Renal cortex interstitium (tissue), 15 donors: ENCODE measurements at places on chromosomes 2 and 18.

GRCh38 chr18:62485684-62486083, 37.1 kb upstream of the ZCCHC2 start:
- no peak for DNase-seq

GRCh38 chr2:97714084-97714949, 941 bp downstream of the ZAP70 start:
- DNase-seq: no peak

GRCh38 chr18:61308795-61309393, 24.3 kb upstream of the CDH20 start:
- DNase-seq: no peak

DNA sequence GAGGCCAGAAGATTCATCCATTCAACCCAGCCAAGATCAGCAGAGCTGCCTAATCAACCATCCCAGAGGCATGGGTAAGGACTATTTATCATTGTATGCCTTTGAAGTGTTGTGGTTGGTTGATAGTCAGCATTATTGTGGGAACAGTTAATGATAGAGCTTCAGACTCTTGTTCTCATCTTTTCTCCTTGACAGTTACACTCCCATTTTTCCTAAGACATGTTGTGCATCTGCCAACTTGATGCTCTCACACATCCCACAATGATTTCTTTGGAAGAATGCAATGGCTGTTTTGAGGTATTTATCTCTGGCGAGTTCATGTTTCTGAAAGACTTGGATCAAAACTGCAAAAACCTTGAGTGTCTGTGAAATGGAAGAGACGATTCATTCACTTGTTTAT, 55.4 kb downstream of the FASTKD2 start:
- no peak for DNase-seq

DNA sequence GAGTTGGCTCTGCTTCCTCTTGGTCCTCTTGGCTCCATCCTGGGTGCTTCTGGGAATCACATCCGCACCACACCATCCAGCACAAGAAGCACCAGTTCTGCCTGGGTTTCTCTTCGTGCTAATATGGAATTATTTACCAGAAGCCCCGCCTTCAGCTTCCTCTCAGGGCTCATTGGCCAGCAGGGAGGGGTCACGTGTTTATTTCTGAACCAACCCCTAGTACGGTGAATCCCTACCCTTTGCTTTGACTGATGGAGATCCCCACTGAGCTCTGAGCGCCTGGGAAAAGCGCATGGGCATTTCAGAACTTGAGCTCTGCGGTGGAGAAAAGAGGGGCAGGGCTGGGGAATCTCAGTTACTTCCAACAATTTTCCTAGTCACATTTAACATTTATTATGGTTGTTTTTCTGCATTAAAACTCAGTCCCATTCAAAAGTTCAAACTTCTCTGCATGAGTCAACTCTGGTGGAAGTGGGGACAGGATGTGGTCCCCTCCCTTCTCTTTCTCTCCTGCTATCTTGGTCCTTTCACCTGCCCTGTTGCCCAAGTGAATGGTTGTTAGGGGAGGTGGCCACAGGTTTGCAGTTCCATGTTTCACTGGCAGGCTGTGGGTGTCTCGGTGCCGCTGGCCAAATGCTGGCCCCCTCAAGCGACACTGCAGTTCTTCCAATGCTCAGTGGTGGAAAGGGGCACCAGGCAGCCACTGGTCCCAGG, 76.4 kb upstream of the TTC39C start:
- DNase-seq: no peak

DNA sequence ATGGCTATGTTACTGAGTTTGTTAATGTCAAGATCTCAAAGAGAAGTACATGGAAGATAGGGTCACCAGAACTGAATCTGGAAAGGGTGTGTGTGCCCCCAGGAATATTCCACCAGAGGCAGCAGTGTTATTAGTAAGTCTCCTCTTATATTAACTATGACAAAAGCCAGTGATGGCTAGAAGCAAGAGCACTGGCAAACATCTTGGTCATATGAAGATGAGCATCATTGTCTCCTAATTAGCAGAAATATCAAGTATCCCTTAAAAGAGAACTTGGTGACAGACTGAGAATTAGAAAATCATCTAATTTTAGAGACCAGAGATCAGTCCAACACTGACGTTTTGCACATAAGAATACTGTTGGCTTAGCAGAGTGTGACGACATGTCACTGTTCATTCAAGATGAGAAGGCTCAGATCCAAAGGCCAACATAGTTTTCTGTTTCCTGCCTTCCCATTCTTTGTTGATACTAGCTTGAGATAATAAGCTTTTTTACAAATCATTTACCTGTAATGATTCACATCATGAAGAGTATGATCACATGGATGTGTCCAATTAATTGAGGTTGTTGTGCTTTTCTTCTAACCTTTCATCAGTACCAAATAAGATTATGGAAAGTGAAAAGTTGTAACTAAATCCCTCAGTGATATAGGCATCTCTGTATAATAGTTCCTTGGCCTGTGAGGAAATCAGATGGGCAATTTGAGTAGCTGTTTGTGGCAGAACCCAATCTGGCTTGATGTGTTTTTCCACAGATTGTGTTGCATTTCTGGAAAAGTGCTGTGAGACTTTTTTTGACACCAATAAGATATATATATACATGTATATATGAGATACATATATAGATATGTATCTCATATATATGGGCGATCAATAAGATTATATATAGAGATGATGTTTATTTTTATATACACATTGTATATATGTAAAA, 44.5 kb downstream of the MAPRE2 start:
- no peak for DNase-seq

GRCh38 chr2:151363709-151364108, 6.3 kb downstream of the TNFAIP6 start:
- DNase-seq: no peak

- no peak for DNase-seq
These were observed 3.3 kb downstream of the DNMT3A start for GRCh38 chr2:25338401-25338800.

DNA sequence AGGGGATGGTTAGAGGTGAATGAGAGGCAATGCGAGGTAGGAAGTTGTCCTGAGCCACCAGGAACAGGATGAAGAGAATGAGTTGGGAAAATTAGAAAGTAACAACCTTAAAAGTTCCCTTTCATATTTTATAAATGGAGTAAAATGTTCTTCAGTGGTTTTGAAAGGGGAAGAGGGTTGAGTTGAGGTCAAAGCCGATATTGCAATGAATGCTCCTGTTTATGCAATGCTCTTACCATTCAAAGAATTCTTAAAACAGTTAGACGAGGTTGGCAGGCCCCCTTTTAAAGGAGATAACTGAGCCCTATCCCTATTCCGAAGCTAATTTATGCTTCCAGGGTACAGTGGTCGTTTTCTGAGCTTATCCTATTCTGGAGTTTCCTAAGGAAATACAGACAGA, 2110.3 kb upstream of the CELF4 start:
- DNase-seq: no peak

GRCh38 chr18:13447621-13448334, 229.2 kb downstream of the LDLRAD4 start:
- peak; percentile 19 for DNase-seq

DNA sequence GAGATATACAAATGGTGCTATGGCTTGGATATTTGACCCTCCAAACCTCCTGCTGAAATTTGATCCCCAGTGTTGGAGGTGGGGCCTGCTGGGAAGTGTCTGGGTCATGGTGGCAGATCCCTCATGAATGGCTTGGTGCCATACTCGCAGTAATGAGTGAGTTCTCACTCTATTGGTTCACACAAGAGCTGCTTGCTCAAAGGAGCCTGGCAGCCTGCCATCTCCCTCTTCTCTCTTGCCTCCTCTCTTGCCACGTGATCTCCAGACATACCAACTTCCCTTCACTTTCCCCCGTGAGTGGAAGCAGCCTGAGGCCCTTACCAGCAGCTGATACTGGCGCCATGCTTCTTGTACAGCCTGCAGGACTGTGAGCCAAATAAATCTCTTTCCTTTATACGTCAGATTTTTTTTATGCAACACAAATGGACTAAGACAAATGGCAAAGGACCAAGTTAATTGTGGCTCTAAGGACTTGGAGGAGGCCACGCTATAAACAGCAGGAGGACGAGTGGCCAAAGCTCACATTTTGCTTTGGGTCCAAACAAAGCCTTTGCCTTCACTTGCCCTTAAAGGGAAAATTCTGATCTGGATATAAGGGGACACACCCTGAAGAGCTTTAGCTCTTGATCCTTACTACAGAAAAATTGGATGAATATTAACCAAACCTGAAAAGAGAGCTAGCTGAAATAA, 214.7 kb downstream of the SS18 start:
- no peak for DNase-seq

DNA sequence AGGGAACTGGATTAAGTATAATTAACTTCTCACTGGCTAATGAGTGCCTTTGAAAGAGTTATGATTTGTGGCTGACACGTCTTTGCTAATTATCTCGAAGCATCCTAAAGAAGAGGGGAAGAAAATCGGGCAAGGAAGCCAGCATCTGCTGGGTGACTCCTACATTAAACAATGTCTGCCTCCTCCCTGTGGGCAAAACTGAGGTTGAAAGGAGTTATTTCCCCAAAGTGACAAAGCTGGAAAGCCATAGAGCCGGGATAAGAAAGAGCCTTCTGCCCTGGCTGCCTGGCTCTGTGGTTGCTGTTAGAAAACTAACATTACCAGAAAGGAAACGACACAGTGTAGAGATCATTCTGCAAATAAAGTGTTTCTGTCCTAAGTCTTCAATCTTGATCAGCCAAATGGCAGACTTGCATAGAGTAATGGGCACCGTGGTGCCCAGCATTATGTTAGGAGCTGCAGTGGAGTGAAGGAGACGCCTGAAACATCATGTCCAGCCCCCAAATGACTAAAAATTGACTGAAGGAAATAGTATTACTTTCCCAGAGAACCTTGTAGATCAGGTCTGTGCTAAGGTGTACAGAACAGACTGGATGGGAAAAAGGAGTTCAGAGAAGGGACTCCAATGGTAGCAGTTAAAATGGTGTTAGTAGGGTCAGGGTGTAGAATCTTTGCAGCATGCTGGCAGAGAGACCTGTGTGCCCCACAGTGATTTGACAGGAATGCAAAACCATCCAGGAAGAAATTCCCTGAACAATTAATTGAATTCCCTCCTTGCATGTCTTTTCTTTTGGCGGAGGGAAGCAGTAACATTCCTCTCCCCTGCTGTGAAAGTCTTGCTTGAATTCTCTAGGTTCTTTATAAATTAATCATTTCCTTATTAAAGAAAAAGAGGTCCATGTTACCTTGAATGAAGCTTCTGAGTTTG, 44.4 kb downstream of the ALPK2 start:
- DNase-seq: no peak

DNA sequence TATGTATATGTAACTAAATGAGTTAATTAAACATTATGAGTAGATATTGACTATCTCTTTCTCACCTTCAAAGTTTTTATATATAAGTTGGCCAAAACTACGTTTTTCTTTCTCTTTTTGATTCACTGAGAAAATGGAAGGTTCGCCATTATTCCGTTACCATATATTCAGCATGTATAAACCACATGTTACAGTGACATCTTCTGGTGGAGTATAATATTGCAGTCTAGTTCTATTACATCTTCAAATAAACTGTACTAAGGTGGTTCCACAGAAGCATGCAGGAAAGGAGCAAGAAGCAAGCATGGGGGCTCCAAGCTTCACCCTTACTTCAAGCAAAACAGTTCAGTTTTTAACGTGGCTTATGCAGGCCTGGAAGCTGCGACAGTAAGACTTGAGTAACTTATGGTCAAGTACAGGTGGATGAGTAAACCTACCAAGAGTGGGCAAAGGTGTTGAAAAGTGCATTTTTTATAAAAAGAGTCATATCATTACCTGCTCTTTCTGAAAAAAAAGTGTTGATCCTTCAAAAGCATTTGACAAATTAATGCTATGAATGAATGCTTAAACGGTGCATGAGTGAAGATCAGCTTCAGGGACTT, 129.8 kb upstream of the RAB6C start:
- DNase-seq: peak; percentile 69

- DNase-seq: no peak
These were observed 240.7 kb downstream of the SRBD1 start for GRCh38 chr2:45370369-45370768.

DNA sequence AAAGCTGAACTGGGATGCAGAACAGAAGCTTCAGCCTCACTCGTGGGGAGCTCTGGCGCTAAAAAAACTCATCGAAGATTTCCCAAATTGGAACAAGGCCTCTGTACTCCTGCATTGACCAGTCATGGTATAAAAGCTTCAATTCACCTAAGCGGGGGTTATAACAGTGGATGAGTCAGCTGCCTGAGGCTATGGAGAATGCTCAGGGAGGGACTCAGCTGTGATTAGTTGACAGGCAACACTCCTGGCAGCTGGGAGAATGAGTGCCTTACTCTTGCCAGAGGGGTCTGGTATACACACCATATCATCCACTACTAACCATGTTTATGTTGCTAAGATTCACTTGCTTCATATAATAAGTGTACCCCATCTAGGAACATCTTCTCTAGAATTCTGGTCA, 350.6 kb upstream of the VRK2 start:
- no peak for DNase-seq

DNA sequence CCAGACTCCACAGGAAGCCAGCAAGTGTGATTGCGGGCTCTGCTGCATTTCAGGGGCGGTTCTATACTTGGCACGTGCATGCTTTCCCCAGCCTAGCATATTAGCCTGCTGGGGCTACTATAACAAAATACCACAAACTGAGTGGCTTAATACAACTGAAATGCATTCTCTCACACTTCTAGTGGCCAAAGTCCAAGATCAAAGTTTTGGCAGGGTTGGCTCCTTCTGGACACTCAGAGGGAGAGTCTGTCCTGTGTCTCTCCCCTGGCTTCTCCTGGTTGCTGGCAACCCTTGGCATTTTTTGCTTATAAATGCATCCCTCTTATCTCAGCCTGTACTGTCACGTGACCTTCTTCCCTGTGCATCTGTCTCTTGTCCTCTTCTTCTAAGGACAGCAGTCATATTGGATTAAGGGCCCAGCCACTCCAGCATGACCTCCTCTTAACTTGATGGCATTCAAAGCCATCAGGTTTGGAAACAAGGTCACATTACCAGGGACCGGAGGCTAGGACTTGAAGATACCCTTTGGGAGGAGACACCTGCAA, 138.7 kb downstream of the RNF152 start:
- DNase-seq: no peak

GRCh38 chr2:71067567-71068217, 756 bp upstream of the NAGK start:
- DNase-seq: no peak

- DNase-seq: no peak
These were observed 5.4 kb downstream of the CD302 start for GRCh38 chr2:159792599-159792998.
